ENCODE measurements at places on chromosomes 2 and 18.

DNA sequence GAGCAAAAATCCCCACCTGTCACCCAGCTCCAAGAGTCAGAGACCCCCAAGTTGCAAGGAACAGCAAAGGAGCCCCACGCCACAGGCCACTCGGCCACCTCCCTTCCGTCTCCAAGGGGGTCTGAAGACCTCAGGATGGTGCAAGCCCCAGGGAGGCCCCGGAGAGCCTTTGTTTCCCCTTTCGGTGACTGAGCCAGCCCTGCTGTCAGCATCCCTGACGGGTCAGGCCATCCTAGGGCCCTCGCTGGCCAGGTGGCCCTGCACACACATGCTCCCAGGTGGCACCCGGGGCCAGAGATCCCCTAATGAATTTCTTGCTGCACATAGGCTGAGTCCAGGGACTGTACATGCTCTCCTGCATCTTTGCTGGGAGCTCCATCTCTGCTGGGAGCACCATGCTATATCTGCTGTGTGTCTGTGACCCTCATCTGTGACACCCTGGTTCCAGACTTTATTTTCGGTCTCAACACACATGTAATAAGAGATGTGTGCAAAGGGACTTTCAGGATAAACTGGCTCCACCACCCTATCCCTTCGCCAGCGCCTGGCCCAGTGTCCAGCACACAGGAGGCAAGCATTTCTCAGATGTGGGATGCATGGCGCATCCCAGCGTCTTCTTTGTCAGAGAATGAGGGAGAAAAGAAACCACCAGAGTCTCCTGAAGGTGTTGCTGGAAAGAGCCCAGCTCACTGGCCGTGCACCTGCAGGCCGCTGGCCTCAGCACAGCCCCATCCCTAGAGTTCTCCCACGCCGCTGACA, 27.4 kb downstream of the ADI1 start:
- DNase-seq: no peak

DNA sequence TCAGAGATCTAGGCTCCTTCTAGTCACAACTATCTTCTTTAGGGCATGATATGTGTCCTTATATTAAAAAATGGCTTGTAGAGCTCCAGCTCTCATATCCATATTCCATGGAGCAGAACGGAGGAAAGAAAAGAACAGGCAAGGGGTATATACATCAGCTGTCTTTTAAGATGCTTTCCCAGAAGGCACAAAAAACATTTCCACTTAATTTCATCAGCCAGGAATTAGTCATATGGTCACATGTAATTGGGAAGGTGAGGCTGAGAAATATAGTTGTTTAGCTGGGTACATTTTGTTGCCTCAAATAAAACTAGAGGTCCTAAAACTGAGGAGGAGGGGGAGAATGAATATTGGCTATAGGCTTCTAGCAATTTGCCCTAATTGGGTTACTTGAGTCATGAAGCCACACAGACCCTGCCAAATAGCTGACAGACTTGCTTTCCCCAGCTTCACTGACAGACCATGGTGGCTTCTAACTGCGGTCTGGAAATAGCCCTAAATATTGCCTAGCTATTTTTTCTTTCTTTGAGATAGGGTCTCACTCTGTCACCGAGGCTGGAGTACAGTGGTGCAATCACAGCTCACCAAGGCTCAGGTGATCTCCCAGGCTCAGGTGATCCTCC, 20.0 kb downstream of the MAIP1 start:
- DNase-seq: no peak

DNA sequence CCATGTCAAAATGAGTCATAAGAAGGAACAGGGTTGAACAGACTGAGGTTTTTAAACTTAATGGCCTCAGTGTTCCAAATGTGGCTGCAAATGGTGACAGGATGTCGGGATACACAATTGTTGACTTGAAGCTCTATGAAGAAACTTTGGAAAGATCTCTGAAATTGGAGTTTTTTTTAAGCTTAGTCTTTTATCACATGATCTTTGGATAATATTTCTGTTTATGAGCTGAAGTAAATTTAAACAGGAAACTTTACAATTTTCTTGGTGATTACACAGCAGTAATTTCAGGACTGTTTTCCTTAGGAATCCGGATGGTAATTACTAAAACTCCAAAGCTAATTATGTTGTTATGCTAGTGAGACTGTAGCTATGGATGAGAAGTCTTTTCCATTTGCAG, 199.1 kb upstream of the NRXN1 start:
- no peak for DNase-seq

GRCh38 chr2:161131074-161131680, 29.1 kb upstream of the TANK start:
- no peak for DNase-seq

DNA sequence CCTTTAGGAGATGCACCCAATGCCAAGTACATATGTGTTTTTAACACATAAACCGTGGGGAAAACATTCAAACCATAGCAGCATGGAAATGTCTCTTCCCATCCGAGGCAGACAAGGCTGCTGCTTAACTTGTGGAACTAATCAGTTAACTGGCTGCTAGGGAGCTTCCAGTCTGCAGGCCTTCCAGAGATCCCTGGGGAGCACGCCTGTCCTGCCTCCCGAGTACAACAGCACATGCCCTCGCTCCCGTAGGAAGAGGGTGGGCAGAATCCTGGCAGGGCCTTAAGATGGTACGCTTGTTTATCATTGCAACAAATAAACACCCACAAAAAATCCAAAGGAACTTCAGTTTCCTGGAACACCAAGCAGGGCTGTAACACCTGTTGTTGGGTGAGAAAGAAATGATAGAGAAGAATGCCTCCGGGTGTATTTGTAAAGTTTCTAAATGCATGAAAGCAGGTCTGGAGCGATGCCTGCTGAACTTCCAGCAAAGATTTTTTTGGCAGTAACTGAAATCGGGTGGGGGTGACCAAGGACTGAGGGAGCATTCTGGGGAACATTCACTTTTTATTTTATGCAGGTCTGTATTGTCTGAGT, 56.2 kb downstream of the EDAR start:
- DNase-seq: no peak

DNA sequence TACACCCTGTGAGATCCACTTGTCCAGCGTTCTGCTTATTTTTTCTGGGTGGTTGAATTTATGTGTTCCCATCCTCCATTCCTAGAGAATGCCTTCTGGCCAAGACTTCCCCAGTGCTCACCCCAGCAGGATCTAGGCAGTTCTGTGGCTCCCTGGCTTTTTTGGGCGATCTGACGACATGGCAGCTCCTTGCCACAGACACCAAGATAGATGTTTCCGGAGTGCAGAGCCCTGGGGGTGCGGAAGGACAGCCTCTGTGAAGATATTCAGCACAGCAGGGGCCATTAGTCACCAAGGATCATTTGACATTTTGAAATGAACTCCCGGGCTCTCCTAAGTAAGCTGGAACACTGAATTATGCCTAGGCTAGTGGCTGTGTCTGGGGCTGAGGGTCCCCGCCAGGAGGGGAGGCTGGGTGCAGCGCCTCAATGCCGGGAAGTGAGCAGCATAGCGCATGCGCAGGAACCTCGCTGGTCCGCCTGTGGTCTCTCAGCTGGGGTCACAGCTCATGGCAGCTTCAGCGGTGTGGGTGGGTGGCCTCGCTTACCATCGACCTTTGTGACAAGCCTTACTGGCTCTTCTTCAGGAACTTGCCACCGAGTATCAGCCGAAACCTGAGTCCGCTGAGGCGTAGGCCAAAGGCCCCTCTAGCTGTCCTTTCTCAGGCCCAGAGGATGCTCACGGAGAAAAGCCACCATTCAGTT, 60.3 kb downstream of the MEX3C start:
- no peak for DNase-seq

Measured in iPS DF 19.7 (cell line).